ENCODE measurements at places on chromosomes 6 and 20.
A peak's percentile ranks its signal among the peaks of the same experiment; 100 is the strongest.

GRCh38 chr6:119162134-119162775, 83.8 kb upstream of the FAM184A start:
- ATAC-seq: no peak

- peak; percentile 67 for ATAC-seq
These were observed 721 bp downstream of the KDM1B start for GRCh38 chr6:18155864-18156421.

DNA sequence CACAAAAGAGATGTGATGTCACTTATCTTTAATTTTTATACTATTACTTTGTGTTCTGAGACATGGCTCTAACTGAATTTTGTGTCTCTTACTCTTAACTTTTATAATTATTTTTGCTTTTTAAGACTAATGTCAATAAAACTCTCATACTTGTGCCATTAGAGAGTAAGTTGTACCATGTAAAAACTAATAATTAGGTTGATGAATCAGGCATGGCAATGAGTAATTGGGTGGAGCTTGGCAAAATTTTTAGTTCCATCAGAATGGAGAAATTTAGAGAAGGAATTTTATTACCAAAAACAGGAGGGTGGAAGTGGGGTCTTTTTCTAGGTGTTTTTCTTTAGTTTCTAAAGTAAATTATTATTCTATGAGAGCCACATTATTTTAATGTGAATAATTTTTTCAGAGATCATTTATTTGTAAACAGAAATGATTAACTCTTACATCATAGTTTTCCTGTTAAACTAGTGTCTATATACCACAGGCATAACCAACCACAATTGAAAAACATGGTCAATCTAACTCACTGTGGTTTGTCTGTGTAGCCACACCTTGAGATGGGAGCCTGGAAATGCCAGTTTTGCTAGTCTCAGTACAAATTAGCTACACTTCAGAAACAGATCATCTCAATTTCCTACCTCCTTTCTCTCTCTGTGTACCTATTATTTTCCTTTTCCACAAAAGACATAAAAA, 51.8 kb downstream of the ELOVL4 start:
- no peak for ATAC-seq

GRCh38 chr6:163248051-163248450, 166.5 kb upstream of the QKI start:
- ATAC-seq: no peak

- ATAC-seq: no peak
These were observed 143.1 kb upstream of the INSM1 start for GRCh38 chr20:20224806-20225205.

DNA sequence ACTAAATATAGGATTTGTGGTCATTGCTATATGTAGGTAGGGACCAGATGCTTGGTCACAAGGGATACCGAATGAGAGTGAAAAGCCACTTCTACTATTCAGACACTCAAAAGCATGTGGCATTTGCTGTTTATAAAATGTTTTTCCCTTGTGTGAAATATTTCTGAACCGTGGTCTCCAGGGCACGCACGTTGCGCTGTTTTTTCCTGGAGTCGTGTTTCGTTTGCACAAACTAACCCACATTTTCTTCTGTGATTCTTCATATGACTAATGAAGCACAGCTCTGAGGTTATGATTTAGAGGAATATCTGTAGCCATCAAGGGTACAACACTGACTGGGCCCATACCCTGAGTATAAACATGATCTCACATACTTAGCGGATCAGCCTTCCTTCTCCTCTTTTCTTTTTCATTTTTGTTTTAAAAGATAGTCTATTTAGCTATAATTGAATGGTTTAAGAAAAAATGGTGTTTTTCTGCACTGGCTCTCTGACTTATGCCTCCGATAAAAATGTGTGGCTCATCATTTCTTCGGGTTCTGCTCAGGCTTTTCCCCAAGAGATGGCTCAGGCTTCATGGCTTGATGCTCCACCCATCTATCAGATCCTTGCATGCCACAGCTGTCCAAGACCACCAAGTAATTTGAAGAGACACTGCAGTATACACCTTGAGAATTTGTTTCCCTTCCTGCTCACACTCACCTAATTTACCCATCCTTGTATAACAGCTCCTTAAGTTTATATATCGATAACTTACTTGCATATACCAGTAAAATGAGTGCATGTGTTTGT, 59.9 kb upstream of the HBS1L start:
- peak; percentile 86 for ATAC-seq

DNA sequence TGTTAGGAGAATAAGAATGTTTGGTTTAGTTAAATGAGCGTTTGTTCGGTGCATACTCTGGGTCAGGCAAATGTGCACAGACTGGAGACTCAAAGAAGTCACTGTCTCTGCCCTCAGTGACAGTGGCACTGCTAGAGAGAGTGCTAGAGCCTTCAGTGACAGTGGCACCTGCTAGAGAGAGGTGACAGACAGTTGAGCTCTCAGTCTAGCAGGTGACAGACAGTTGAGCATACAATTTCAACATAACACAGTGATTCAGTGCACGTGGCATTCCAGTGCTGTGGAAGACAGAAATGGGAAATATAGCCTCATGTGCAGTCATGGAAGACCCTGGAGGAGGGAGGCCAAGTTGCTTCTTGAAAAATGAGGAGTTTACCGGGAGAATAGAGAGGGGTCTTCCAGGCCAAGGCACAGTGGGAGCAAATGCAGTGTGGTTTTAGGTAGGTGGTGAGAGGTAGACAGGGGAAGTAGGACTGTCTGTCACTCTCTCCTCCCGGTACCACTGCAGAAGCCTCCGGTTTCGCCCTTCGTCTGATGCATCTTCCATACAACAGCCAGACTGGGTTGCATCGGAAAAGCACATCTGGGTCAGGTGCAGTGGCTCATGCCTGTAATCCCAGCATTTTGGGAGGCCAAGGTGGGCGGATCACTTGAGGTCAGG, 107.9 kb upstream of the CLDN20 start:
- no peak for ATAC-seq

DNA sequence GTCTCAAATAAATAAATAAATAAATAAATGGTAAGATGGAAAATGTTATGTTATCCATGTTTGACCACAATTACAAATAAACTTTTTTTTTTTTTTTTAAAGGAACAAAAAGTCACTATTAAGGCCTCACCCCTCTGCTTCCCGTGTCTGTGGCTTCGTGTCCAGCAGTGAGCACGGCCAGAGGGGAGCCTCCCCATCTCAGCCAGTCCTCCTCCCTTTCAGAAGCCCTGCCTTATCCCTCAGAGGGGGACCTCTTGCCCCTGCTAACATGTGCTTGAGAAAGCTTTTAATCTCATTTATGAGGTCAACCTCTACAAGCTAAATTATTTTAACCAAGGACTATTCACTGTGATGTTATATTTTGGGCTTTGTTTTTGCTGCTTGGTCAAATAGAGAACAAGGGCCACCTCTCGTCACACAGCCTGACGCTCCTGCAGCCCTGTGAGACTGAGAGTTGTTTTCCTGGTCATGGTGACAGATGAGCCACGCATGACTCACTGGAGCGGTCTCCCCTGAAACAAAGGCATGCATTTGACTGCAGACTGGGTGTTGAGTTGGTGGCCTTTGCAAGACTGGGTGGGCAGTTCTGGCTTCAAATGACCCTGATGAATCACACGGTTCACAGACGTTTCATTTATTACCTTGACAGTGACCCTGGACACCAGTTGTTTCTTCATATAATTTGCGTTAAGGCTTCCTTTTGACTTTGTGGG, 131.8 kb downstream of the TIAM2 start:
- ATAC-seq: peak; percentile 65

DNA sequence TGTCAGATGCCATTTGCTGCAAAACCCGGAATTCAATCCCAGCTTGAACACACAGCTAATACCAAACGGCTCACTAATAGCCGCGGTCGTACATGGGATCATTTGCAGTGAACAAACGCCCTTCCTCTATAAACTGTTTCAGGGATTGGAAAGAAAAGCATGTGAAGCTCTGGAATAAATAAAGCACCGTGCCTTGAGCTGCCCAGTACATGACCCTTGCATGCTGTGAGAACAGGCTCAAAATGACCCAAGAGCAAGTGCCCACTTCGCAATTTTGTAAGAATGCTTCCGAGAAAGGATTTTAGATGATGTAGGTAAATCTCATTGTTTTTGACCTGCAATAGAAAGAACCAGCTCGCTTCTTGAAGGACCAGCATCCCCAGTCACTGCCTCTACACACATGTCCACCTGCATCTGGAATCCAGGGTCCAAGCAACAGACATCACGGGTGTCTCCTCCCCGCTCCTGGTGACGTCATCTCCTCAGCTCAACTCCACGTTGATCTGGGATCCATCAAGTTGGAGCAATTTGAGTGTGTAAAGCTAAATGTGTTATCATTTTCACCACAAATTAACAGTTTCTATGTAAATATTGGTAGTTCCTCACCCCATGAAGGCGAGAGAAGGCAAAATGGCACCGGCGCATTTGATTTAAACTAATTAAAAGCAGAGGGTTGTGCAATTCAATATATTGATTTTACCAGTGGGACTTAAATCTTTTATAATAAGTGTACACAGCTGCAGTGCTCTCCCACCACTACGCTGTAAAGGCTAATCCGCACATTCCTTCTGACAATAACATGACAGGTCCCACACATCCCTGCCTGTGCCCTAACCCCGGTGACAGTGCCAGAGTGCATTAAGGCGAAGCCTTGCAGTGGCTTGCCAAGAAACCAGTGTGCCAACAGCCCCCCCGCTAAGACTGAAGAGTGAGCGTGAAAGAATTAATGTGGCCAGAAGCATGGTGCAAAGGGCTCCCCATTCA, 6.2 kb downstream of the BMP7 start:
- ATAC-seq: no peak

GRCh38 chr6:54633601-54634000, 213.0 kb upstream of the FAM83B start:
- ATAC-seq: no peak

DNA sequence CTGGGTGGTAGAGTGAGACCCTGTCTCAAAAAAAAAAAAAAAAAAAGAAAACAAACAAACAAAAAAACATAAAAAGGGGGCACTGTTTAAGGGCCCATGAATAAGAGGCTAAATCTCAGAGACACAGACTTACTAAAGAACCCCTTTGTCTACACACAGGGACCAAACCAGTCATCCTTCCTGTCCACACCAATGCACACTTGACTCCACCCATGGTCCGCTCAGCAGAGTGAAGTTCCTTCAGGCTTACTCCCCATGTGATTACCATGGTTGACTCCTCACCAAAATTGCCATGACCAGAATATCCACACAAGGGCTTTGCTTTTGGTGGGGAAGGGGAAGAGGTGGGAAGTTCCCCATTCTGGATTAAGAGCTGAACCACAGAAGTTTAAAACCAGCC, 19.4 kb upstream of the REPS1 start:
- peak; percentile 47 for ATAC-seq

- ATAC-seq: no peak
These were observed 85.9 kb downstream of the SYNJ2 start for GRCh38 chr6:158067436-158068015.

- ATAC-seq: peak; percentile 63
These were observed 222.8 kb downstream of the LY86 start for GRCh38 chr6:6811128-6812009.

- ATAC-seq: peak; percentile 81
These were observed 1.3 kb upstream of the DDR1 start for GRCh38 chr6:30882759-30883684.

DNA sequence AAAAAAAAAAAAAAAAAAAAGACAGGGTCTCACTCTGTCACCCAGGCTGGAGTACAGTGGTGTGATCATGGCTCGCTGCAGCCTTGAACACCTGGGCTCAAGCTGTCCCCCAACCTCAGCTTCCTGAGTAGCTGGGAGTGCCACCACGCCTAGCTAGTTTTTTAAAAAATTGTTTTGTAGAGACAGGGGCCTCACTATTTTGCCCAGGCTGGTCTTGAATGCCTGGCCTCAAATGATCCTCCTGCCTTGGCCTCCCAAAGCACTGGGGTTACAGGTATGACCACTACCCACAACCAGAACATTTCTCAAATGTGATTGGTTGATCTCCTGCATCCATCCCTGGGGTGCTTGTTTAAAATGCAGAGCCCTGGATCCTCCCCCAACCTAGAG, 5.6 kb upstream of the RBCK1 start:
- ATAC-seq: no peak

DNA sequence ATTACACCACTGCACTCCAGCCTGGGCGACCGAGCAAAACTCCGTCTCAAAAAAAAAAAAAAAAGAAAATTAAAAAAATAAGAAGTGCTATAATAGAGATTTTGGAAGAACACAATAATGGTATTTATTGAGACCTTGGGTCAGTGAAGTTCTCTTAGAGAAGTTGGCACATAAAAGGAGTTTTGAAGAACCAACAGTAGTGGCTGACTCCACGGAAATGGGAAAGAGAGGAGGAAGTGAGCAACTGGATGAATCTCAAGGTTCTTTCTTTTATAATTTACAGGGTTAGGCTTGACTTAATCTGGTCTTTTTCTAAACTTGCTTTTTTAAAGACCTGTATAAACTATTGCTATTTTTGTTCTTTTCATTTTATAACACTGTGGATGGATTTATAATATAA, 52.8 kb downstream of the TOMM6 start:
- no peak for ATAC-seq

DNA sequence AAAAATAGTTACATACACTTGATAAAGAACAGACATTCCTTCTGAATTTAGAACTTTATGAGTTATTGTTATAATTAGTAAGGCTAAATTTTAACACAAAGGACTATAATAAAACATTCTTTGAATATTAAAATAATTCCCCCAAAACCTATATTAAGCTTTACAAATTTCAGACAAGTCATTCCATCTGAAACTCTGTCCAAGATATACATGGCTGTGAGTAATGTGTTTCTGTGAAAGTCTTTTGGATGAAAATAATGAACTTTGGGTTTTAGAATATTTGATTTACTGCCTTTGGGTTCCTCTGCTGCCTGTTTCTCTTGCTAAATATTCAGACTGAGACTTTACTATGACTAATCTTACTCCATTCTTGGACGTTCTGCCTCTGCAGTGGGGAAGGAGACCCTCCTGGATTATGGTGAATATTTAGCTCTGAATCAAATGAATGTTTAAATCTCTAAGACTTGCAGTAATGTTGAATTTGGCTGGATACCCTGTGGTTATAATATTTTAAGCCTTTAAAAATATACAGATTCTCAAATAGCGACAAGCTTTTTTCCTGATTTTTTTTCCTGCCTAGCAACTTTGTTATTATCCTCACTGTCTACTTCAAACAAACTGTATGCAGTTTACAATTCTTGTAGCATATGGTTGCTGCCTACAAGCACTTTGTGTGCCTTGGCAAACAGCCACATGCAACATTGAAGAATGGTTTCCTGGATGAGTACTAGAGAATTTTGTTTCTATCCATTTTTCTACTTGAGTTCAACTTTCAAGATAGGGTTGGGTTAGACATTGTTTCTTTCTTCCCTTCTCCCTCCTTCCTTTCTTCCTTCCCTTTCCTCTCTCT, 51.4 kb downstream of the TXLNB start:
- no peak for ATAC-seq

- ATAC-seq: peak; percentile 60
These were observed 58.0 kb downstream of the SYTL3 start for GRCh38 chr6:158707821-158708195.

- no peak for ATAC-seq
These were observed 9.9 kb downstream of the PCIF1 start for GRCh38 chr20:45944151-45944964.

DNA sequence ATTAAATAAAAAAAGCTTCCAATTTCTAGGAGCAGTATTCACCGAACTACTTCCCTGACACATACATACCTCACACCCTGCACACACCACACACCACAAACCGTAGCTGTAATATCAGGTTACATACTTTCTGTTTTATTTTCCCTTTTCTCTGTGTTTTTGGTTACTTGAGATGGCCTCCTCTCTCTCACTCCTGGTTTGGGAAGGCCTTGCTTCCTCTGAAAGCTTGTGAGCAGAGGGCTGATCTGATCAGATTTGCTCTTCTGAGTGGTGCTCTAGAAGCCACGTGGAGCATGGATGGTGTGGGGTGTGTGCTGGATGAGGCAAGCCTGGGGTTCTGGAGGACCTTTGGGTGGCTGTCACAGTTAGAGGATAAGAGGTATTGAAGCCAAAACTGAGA, 20.9 kb downstream of the UTRN start:
- ATAC-seq: no peak

Data from stimulated activated memory B cell treated with anti-CD40 and anti-IgM and Interleukin-4, amounts not matched to agents 10 μg/mL and 1 μg/mL and 100 μg/mL, for 72 hours (primary cell).